Right atrium auricular region (tissue), 2 donors: ENCODE measurements at places on chromosomes 16 and 17. TPM values are rescaled to one million over a fixed set of nuclear protein-coding genes. Genes with fewer than 3 reads are reported as not detected.

DNA sequence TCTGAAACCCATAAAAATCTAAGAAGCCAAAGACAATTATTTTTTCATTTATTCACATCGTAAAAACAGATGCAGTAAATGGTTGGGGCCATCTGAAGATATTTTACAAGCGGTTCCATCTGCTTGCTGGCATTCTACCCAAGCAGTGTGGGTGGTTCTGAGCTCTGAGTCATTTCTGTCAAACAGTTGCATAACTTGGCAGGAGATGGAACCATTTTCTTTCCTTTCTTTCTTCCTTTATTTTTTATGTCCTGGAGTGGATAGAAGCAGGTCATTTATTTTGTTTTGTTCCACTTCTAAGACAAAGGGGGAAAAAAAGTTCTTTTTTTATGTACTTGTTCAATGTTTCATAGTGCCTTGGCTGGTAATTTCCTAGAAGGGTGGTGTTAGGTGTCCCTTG lies 1151.9 kb upstream of the GOT2 start:
- H3K36me3 ChIP-seq = no peaks in the 10 kb centered on the region
- no peaks in the 10 kb centered on the region for H3K27me3 ChIP-seq
- H3K4me1 ChIP-seq = no peaks in the 10 kb centered on the region
- peak; percentile 63 for DNase-seq
- H3K27ac ChIP-seq = no peak overlapping the region

GRCh38 chr17:76382351-76382802 lies 2.0 kb upstream of the SPHK1 start:
- H3K36me3 ChIP-seq = no peaks in the 10 kb centered on the region
- no peaks in the 10 kb centered on the region for H3K27me3 ChIP-seq
- peak overlapping the region; percentile 68 for H3K4me3 ChIP-seq

GRCh38 chr16:74999609-75000480 lies 1.0 kb downstream of the ZNRF1 start:
- H3K4me3 ChIP-seq = peak overlapping the region; percentile 73
- H3K36me3 ChIP-seq = no peaks in the 10 kb centered on the region
- no peaks in the 10 kb centered on the region for H3K27me3 ChIP-seq
- H3K4me1 ChIP-seq = peaks cover 48% of the 10 kb centered on the region

The CYB561 gene
- 13.4 TPM for total RNA-seq
